ENCODE measurements at places on chromosomes 2 and 18. TPM values are rescaled to one million over a fixed set of nuclear protein-coding genes. Genes with fewer than 3 reads are reported as not detected.
A peak's percentile ranks its signal among the peaks of the same experiment; 100 is the strongest.

CD226 gene
- polyA plus RNA-seq: 1.1 TPM

- H3K4me3 ChIP-seq: no peak overlapping the region
- peaks cover 9% of the 10 kb centered on the region for H3K4me1 ChIP-seq
- H3K27ac ChIP-seq: no peak overlapping the region
- H3K27me3 ChIP-seq: no peaks in the 10 kb centered on the region
These were observed 170.5 kb downstream of the PHLPP1 start for GRCh38 chr18:62885804-62886203.

DNA sequence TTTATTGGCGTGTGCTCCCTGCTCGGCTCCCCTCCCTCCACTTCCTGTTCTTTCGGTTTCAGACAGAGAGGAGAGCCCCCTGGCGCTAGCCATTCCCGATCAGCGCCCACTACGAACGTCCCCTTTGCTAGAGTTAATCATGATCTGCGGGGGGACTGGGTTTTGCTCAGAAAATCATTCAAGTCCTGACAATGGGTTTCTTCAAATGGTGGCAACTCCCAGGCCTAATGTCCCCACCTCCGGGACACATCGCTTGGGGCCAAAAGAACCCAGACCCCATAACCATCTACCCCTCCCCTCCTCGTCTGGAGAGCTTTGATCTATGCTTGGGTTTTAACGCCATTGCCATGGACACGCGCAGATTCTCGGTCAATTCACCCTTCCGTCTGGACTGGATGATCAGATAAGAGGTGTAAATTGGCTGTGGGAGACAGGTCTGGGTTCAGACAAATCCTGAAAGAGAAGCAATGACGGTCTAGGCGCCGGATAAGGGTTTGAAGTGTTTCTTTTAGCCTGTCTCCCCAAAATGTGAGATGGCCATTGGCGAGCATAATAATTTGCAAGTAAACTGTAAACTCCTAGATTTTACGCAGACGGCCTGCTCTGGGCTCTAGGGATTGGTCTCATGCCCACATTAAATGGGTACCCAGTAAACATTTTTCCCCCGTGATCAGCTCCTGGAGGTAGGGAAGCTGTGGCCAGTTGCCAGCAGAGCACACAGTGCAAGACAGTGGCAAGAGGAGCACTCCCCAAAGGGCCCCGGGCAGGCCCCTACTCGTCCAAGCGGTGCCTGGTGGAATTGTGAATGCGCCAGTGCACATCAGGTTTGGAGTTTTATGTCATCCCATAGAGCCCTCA is 4.7 kb downstream of the NRP2 start:
- peaks cover 42% of the 10 kb centered on the region for H3K4me1 ChIP-seq
- no peak for DNase-seq
- peak overlapping the region; percentile 73 for H3K27ac ChIP-seq
- peak overlapping the region; percentile 76 for H3K4me3 ChIP-seq
- no peaks in the 10 kb centered on the region for H3K27me3 ChIP-seq

ADCYAP1 gene
- not detected for polyA plus RNA-seq

HNMT gene
- 6.8 TPM for polyA plus RNA-seq

CFC1 gene
- polyA plus RNA-seq: not detected

TWIST2 gene
- polyA plus RNA-seq: 6.0 TPM

DNA sequence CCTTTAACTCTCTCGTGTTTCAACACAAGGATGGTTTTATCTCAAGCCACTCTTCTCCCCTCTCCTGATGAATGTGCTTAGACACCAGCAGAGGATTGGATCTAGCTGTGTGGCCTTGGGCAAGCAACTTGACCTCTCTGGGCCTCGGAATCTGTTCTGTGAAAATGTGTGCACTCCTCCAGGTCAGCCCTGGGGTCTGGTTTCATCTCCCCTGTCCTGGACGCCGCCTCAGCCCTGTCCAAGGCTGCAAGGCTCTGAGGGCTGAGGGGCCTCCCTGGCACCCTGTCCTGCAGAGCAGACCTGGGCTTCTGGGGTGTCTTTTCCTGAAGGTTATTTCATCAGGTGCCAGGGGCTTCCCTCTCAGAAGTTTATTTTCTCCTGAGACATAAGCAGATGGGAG is 28.5 kb downstream of the CNDP1 start:
- H3K27me3 ChIP-seq: no peaks in the 10 kb centered on the region
- H3K27ac ChIP-seq: no peak overlapping the region
- no peak for DNase-seq
- H3K4me3 ChIP-seq: no peak overlapping the region

IKZF2 gene
- 8.2 TPM for polyA plus RNA-seq

DNA sequence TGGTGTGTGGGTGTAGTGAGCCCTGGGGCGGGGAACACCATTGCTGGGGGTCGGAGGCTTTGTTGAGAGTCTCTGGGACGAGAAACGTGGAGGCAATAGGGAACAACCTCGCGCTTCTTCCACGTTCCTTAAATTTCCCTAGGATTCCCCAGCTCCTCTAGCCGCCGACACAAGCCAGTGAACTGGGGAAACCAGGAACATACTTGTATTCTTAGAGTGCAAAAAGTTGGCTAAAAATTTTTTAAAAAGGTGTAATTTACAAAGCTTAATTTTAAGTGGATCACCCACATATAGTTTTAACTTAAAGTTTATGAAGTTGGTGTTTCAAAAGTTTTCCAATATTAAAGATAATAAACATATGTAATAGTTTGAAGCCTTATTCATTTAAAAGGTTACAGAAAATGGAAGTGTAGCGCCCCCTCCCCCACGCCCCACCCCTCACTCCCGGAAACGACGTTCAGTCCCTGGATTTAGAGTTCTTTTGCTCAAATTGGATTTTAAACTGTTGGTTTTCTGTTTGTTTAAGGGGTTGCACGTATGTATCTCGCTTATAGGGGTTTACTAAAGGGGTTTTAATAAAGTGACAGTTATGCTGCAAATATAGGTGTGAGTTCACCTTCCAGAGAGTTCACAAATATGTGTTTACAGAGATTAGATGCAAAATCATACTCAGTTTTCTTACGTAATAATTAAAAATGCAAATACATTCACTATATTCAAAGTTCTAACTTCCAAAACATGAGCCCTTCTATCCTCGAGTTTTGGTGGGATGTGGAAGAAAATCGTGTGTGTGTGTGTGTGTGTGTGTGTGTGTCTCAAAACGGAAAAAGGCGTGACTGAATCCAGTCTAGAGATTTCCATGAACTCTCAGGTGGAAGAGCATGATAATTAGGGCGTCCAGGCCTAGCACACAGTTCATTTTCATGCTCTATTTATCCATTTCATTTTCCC is 872 bp downstream of the DSG2 start:
- H3K4me1 ChIP-seq: peaks cover 23% of the 10 kb centered on the region
- H3K27me3 ChIP-seq: no peaks in the 10 kb centered on the region
- H3K36me3 ChIP-seq: no peaks in the 10 kb centered on the region
- H3K4me3 ChIP-seq: peak overlapping the region; percentile 76

RIT2 gene
- polyA plus RNA-seq: not detected

GRCh38 chr2:216735086-216735485 is 39.7 kb upstream of the IGFBP5 start:
- no peaks in the 10 kb centered on the region for H3K36me3 ChIP-seq
- H3K4me1 ChIP-seq: no peaks in the 10 kb centered on the region
- H3K4me3 ChIP-seq: no peak overlapping the region
- no peak for DNase-seq
- H3K27me3 ChIP-seq: no peaks in the 10 kb centered on the region
- no peak overlapping the region for H3K27ac ChIP-seq

DNA sequence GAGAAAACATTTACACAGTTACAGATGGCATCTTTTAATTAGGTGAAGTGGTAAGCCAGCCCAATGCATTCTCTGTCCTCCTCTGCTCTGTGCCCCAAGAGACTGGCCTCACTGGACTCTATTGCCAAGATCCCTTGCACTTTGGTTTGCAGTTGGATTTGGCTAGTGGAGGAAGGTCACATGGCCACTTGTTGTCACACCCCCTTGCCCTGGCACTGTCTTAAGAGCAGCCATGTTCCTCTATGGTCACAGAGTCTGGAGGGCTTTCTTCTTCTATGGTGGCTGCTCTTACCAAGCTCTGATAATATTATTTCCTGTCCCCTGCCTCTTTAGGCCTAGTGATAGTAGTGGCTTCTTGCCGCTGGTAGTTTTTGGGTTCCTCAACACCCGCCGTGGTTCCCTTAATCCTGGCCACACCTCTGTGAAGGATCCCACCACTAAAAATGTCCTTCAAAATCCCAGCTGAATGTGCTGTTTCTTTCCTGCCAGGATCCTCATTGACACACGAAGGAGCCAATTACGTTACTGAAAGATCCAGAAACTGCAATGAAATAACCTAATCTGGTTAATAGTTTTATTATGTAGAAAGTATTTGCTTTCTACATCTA is 111.1 kb downstream of the CDC42EP3 start:
- no peak for DNase-seq
- H3K4me1 ChIP-seq: peaks cover 22% of the 10 kb centered on the region

SMYD1 gene
- polyA plus RNA-seq: not detected

HMSD gene
- polyA plus RNA-seq: 0.94 TPM

DNA sequence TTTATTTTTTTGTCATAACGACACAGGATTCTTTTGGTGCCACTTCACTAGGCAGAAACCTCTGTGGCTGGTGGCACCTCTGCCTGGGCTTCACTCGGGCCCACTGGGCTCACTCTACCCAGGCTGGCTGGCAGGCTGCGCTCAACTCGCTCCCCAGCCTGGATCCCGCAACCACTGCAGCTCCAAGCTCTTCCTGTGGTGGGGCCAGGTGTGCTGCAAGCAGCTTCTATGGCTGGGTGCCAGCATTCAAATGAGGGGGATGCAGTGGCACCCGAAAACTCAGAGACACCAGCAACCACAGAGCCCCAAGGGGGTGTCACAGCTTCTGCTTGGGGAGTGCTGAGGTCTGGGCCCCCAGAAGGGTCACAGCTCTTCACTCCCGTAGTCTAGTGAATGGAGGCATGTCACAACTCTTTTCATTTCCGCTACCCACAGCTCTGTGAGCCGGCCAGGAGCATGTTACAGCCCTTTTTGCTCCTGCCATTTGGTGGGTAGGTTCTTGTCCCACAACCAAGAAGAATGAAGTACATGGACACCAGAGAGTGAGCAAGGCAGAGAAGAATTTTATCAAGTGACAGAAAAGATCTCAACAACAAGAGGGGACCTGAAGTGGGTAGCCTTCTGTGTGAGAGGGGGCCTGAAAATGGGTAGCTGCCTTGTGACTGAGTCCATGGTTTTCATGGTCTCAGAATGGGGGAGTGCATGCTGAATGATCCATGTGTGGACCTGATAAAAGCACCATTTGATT is 170.1 kb downstream of the UBR3 start:
- H3K4me3 ChIP-seq: no peak overlapping the region
- H3K27me3 ChIP-seq: no peaks in the 10 kb centered on the region
- H3K27ac ChIP-seq: no peak overlapping the region
- no peaks in the 10 kb centered on the region for H3K4me1 ChIP-seq
- no peak for DNase-seq
- peaks cover 3% of the 10 kb centered on the region for H3K36me3 ChIP-seq

SFTPB gene
- polyA plus RNA-seq: not detected

- H3K27ac ChIP-seq: no peak overlapping the region
- H3K4me3 ChIP-seq: no peak overlapping the region
These were observed 82.6 kb upstream of the SLC8A1 start for GRCh38 chr2:40534528-40534927.

PPP1R1C gene
- 3.0 TPM for polyA plus RNA-seq

DNA sequence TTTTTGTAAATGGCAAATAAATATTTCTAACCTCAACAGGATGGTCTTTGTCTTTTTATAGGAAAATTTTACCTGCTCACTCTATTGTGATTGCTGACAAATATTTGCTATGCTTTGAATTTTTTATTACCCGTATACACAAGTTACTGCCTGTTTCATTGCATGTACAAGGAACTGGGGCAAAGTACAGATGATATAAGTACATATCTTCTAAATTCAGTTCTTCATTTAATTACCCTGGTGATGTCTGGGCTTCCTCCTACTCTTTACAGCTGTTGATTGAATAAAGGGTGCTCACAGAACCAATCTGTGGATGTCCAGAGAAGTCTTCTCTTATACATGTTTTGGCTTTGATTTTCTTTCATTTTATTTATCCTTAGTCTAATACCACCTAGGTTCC is 26.5 kb downstream of the KCNE4 start:
- H3K36me3 ChIP-seq: no peaks in the 10 kb centered on the region
- no peaks in the 10 kb centered on the region for H3K27me3 ChIP-seq
- H3K4me1 ChIP-seq: no peaks in the 10 kb centered on the region

GRCh38 chr2:200179151-200179550 is 127.3 kb upstream of the SPATS2L start:
- no peak overlapping the region for H3K27ac ChIP-seq
- H3K4me1 ChIP-seq: no peaks in the 10 kb centered on the region
- no peak for DNase-seq
- no peak overlapping the region for H3K4me3 ChIP-seq

CAPN13 gene
- 0.09 TPM for polyA plus RNA-seq

GRCh38 chr2:28251337-28251736 is 141.3 kb upstream of the FOSL2 start:
- peaks cover 15% of the 10 kb centered on the region for H3K4me1 ChIP-seq
- no peaks in the 10 kb centered on the region for H3K36me3 ChIP-seq
- H3K27ac ChIP-seq: no peak overlapping the region
- H3K27me3 ChIP-seq: no peaks in the 10 kb centered on the region
- H3K4me3 ChIP-seq: no peak overlapping the region

- no peak for DNase-seq
- peaks cover 15% of the 10 kb centered on the region for H3K4me1 ChIP-seq
- no peaks in the 10 kb centered on the region for H3K27me3 ChIP-seq
These were observed 102.8 kb upstream of the TFCP2L1 start for GRCh38 chr2:121387591-121388325.

DNA sequence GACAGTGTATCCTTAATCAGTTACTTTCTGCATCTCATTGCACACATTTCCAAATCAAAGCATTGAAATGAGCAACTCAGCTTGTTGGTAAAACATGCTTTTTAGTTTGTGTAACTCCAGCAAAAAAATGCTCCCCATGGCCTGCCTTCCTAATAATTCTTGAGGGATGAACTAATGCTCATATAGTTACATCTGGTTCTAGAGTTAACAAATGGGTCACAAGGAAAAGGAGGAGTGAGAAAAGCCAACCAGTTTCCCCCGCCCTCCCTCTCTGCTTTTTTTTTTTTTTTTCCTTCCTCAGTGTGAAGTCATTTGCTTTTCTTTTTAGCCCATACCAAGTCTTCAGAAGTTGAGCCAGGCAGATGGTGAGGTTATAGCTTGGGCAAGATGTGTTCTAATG is 231.7 kb downstream of the MTX2 start:
- no peaks in the 10 kb centered on the region for H3K27me3 ChIP-seq
- H3K4me3 ChIP-seq: no peak overlapping the region
- no peaks in the 10 kb centered on the region for H3K4me1 ChIP-seq
- H3K36me3 ChIP-seq: no peaks in the 10 kb centered on the region
- DNase-seq: no peak

Measured in keratinocyte (primary cell).